ENCODE measurements at places on chromosomes 7 and 10. TPM values are rescaled to one million over a fixed set of nuclear protein-coding genes. Genes with fewer than 3 reads are reported as not detected.

DNA sequence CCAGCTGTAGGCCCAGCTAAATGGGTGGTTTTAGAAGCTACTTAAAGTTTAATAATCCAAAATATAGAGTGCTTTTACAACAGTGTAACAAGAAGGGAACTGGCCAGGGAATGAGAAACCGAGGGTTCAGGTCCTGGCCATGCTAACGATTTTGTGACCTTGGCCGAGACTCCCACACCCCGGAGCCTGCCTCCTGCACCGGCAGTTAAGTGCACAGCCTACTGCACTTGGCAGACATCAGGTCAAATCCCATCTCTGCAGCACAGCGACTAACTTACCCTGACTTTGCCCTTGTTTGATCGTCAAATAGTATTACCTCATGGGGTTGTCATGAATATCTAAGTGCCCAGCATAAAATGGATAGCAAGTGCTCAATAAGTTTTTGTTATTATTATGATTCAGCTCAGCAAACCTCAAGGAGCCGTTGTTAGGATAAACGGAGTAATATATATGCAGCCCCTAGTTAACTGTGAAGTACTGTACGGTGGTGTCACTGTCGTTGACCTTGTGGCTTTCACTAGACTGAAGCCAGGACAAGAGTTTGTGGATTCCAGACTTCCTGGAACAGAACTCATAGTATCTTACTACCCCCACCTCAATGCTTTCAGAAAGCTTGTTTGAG, 35.5 kb downstream of the LYZL1 start:
- no peak for DNase-seq

DNA sequence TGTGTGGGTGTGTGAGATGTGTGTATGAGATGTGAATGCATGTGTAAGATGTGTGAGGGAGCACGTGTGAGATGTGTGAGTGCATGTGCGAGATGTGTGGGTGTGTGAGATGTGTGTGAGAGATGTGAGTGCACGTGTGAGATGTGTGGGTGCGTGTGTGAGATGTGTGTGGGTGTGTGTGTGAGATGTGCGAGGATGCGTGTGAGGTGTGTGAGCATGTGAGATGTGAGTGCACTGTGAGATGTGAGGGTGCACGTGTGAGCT, 31.0 kb downstream of the PPIF start:
- DNase-seq: no peak

GRCh38 chr7:90551036-90551435, 45.1 kb upstream of the CDK14 start:
- DNase-seq: no peak

DNA sequence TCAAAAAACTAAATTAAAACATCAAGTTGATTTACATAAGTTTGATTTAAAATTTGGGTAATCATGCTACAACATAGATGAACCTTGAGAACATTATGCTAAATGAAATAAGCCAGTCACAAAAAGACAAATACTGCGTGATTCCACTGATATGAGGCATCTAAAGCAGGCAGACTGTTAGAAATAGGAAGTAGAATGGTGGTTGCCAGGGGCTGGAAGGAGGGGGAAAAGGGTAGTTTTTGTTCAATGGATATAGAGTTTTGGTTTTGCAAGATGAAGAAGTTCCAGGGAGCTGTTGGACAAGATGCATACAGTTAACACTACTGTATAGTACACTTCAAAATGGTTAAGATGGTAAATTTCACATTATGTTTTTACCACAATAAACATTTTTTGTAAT, 45.0 kb upstream of the IFRD1 start:
- no peak for DNase-seq

DNA sequence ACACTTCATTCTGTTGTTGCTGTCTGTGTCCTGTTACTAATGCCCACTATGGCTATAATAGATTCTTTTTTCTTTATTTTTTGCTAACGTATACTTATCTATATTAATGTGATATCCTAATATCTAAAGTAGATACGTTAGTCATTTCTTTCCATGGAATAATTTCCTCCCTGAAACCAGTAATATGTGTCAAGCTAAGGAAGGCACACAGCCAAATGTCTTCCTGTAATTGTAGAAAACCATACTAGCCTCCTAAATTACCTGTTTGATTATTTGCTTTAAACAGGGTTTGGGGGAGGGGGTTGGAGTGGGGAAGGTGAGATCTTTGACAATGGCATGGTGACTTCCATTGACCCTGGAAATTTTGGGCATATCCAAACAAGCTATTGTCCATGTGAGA, 56.4 kb downstream of the THNSL1 start:
- DNase-seq: no peak

DNA sequence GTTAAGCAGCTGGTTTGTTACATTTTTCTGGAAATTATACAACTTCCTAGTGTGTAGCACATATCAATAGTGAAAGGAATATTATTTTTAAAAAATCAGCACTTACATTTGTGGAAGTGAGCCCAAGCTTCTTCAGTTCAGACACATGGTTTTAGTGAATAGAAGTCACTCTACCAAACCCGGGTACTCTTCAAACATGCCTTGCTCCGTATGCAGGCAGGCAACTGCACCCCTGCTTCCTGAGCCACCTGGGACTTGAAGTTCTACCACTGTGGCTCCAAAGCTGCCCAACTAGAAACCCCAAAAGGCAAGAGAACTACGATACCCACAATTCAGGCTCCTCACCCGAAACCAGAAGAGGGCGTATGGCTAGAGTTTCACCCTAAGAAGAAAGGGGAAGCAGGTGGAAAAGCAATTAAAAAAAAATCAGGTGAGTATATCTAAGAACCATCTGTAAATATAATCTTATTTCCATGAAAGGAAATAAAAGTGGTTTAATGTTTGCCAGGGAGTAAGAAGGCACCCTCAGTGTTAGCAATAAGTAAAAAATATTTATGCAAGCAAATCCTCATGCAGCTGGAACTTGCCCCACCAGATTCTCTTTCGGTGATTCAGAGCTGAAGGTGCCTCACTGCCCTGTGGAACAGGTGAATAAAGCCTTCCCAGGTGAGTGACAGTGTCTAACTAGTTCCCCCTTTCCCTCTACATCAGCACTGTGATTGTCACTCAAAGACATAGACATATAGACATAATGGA, at the start of gene MACC1:
MACC1 (minus strand) TSS at position 192 of the 756 bp plus-strand sequence. CDS start 55,522 bp downstream, outside the sequence.
- DNase-seq: peak; percentile 34

DNA sequence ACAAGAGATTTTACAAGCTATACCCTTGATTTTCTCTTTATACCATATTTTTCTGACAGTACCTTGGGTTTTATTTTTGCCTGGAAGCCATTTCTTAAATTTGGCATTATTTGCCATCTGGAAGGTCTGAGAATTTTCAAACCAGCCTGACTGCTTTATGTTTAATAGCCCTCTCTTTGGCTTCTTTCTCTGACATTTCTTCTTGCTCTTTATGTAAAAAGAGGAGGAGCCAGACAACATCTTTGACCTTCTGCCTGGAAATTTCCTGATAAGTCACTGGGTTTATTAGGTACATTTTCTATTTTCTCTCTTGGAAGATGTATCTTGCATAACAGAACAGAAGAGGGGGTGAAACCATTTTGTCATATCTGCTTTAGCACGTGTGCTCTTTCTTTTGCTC, 79.6 kb downstream of the LANCL2 start:
- no peak for DNase-seq

DNA sequence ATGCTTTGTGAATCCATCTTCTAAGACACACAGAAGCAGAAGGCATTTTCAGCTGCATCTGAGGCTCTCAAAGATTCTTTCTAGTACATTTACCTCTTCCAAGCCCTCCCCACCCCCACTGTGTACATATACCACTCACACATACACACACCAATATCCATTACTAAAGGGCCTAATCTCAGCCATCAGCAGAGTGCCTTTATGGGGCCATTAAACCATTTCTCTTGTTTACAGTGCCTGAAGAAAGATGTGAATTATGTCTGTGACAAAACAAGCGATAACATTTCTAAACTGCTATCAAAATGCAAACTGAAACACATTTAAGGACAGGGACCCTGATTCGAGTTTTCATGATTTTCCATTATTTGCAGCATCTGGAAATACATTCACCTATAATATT, 40.0 kb downstream of the ETV1 start:
- DNase-seq: no peak

DNA sequence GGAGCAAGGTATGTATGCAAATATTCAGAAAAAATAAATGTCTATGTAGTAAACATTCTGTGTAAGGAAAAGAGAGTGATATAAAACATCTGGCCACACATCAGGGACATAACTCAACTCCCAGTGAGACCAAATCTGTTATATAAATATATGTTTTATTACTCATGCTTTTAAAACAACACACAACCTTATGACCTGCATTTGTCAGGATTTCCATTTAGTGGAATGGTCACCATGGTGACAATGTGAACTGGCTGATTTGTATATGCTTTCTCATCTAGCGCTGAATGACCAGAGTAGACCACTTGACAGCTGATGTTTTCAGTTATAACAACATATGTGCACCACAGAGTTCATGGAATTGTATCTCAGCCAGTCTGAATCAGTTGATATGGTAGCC, 551.7 kb downstream of the HTR7 start:
- no peak for DNase-seq

DNA sequence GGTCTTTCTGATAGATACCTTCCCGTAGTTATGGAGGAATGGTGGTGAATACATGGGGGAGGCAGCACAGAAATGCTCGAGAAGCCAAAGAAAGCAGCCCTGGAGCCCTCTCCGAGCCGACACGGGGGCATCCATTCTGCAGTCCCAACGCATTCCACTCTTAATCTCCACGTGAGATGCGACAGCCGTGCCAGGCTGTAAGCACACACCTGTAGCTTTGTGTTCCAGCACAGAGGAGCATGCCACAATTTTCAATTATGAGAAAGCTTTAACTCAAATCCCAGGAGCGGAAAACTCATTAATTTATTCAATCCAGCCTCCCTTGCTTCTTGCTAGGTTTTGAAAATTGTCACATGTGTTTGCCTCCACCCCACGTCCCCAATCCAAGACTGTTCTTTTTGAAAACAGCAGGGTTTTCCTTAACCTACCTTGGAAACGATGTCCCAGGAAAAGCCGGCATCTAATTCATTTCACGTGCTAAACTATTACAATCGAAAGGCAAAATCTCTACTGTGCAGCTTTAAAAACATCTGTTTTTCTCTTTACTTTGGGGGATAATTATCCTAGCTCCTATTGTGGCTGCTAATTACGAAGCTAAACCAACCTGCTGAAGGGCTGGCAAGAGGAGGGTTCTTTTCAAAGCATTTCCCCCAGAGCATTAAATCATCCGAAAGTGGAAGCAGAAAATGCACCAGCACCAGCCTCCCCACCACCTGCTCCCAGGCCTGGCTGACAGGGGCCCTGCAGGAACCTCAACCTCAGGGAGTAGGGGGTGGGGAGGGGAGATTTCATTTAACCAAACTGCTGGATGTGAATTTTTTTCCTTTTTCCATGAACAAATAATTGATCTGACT, 56.0 kb upstream of the CHST15 start:
- DNase-seq: no peak

- no peak for DNase-seq
These were observed 15.0 kb downstream of the DAGLB start for GRCh38 chr7:6432781-6433180.

DNA sequence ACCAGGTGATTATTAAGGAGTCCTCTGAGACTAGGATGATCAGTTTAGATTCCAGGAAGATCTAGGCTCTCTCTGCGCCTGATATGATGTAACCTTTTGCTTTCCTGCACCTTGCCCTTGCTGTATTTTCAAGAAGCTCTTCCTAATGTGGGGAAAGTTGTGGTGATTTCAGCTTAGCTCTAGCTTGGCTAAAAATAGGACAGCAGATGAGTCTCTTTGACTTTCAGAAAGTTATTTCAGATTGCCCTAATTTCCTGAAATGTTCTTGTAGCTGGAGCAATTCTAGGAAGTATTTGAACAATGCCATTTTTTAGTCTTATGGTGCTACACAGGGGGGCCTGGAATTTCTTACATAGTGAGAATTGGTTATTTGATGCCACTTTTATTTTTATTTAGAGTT, 3.8 kb downstream of the LCOR start:
- no peak for DNase-seq

GRCh38 chr10:86075512-86075911, 291.1 kb downstream of the GRID1 start:
- DNase-seq: no peak

DNA sequence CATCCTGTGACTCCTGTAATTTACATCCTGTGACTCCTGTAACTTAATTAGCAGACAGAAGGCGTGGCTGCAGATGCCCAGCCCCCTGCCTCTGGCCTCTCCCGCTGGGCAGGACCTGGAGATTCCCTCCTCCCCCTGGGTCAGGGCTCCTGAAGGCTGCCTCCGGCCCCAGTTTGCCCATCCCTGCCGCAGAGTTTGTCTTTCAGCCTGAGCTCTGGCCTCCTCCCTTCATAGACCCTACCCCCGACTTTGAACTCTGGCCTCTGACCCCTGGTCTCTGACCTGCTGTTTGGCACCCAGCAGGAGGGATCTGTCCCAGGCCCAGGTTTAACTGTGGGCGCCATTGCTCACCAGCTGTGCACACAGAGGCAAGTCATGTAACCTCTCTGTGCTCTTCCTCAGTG, 45.6 kb downstream of the ELFN1 start:
- no peak for DNase-seq

DNA sequence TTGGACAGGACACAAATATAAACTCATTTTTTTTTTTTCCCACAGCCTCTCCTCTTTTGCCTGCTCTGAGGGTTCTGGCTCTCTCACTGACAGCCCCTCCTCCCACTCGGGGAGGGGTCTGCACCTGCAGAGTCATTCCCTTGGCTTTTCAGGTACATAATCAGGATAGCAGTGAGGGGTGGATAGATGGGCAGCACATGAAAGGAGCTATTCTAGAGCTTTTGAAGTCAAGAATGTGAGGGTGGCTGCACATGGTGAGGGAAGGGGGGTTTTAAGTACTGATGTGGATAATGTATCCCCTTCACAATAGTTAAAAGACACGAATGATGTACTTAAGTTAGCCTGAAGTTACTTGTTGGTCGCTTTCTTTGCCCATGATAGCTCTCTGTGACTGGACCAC, 76.2 kb downstream of the CFAP58 start:
- no peak for DNase-seq

DNA sequence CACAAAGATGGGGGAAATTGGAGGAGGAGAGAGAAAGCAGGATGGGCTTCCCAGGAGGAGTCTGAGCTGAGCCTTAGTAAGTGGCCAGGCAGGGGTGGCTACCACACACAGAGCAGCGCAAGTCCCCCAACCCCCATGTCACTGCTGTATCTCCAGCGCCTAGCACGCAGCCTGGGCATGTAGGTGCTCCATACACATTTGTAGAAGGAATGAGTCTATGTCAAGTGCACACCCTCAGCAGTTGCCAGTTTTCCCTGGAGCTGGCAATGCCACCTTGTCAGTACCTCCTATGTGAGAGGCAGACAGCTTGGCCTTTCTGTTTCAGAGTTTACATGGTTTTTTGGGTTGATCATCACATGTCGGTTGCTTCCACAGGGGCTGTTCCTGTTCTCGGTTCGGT, 116.1 kb downstream of the CLEC2L start:
- no peak for DNase-seq

GRM8 gene
- not detected for total RNA-seq

AASS gene
- 18.6 TPM for total RNA-seq

NAT16 gene
- total RNA-seq: not detected

EPHA1 gene
- 0.08 TPM for total RNA-seq

ACHE gene
- total RNA-seq: 0.65 TPM

OR2A1 gene
- total RNA-seq: not detected

VSTM4 gene
- total RNA-seq: 22.4 TPM

IFIT5 gene
- 7.1 TPM for total RNA-seq

ZP3 gene
- total RNA-seq: not detected

ZNF853 gene
- total RNA-seq: 10.7 TPM

GIMAP4 gene
- 34.7 TPM for total RNA-seq
